ENCODE measurements at places on chromosomes 7 and 10.

- no peak for DNase-seq
These were observed 131.0 kb upstream of the AOAH start for GRCh38 chr7:36855330-36855729.

DNA sequence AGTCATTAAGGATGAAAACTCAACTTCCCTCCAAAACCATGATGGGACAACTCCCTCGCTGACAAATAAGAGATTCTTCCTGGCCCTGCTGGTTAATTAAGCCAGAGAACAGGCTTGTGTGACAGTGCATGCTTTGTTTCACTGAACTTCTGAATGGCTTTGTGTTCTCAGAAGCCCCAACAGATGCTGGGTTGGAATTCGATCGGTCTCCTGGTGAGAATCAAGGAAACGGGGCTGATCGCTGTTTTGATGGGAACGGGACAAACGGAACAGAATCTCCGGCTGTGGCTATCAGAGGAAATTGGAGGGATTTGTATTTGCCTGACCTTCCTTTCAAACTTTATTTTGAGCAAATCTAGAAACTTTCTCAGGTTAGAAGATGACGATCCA, 145.0 kb downstream of the RNF216 start:
- no peak for DNase-seq

DNA sequence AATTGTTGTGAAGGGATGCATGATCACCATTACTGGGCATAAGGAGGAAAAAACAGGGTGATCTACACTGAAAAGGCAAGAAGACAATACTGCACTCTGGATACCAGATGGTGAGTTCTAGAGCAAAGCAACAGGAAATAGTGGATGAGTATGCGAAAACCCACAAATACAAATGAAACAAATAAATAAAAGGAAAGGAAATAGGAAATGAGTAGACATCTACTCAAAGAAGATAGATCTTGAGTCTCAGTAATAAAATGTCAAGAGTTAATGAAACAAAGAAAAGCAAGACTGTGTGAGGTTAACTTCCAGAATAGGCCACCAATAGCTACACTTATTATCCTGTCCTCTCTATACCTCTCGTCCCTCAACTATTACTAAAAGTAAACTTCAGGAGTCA, 11.7 kb downstream of the ORC5 start:
- DNase-seq, result no peak

- no peak for DNase-seq
These were observed 12.7 kb downstream of the RPP30 start for GRCh38 chr10:90884431-90884830.

DNA sequence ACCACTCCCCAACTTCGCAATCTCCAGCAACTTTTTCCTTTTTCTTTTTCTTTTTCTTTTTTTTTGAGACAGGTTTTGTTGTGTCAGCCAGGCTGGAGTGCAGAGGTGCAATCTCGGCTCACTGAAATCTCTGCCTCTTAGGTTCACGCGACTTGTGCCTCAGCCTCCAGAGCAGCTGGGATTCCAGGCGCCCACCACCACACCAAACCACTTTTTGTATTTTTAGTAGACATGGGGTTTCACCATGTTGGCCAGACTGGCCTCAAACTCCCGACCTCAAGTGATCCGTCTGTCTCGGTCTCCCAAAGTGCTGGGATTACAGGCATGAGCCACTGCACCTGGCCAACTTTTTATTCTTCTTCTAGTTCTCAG, 55.0 kb downstream of the KIAA1549 start:
- DNase-seq, result no peak

DNA sequence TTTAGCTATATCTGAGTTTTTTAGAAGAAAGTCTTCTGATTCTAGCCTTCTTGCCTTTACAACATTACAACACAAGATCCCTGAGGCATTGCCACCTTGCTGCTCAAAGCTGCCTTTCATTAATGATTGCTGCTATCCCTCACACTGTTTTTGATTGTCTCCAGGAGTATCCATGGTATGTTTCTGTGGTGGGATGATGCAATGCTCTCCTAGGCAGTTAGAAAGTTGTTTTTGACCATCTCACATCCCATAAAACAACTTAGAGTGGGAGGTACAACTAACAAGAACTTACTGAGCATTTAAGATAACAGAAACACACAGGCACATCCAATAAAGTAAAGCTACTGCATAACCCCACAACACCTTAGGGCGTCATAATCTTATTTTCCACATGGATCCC, 1156.0 kb upstream of the LRRTM3 start:
- DNase-seq, result no peak

DNA sequence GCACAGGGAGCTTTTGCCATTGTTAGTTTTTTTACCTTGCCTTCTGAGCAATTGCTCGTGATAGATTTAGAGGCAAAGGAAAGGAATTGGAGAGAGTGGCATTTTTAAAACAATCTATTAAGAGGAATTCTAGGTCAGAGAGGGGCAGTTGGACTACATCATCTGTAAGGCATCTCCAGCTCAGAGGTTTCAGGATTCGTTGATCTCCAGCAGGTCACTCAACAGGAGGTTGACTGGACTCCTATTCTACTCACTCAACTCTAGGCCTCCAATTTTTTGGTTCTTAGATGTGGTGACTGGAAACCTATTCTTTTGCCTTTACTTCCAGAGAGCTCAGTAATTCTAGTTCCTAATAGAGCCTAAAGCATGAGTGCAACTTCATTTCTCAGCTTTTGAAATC, 42.8 kb downstream of the TBXAS1 start:
- no peak for DNase-seq

- DNase-seq, result no peak
These were observed 367.0 kb upstream of the MGMT start for GRCh38 chr10:129099992-129100391.

DNA sequence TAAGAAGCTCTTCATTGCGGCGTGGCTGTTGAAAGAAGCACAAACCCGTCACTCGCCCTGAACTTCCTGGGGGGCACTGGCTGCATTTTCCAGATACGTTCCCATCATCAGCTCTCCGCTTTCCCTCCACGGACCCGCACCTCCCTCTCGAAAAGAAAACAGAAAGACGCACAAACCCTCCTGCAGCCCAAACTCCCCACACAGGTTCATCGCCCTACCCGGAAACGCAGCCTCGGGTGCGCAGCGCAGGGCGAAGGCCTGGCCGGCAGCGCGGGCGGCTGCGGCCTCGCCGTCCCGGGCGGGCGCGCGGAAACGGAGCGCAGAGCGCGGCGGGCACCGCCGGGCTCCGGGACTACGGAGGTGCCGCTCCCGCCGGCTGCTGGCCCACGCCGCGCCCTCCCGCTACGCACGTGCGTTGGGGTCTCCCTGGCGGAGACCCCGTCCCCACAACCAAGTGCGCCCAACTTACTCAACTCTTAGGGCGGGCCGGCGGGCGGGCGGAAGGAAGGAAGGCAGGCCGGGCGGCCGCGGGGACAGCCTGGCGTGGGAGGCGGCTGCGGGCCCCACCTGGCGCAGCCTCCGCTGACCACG, 822 bp downstream of the ZNF800 start:
- peak; percentile 56 for DNase-seq

DNA sequence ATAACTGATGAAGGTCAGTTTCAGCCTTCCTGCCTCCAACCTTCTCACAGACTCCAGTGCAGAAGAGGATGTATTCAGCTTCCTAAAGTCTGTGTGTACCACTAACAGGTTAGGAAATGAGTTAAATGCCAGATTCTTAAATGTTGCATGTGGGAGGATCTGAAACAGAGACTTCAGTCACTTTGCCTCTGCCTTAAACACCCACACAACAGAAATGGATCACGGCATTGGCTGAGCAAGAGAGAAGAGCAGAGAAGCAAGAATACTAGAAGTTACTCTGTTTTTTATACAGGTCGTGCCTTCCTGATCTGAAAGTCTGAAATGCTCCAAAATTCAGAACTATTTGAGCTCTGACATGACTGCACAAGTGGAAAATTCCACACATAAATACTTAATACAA, 98.9 kb upstream of the ARHGAP21 start:
- peak; percentile 45 for DNase-seq

DNA sequence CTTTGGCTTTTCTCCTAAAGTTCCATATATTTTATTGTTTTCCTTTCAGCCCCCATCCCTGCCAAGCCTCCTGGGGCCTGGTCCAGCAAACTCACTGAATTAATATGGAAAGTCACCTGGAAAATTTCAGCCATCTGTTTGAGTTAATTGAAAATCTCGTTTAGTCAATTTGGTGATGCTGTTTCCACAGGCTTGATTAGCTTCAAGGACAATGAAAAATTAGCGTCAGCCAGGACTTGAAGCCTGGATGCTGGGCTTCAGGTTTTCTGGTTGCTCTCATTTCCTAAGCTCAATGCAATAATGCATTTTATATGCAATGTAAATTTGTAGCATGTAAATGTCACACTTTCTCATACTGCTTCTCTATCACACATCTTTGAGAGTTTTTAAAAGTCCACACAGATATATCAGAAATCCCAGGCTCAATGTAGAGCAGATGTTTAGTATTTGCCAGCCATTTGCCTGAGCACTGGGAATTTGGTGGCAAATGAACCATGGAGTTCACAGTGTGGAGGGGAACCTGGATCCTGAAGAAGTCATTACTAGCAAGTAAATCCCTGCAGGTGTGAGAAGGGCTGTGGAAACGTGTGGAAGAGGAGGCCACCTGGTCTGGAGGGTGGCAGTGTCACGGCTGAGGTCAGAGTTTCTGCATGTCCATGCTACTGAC, 228.5 kb downstream of the PAXIP1 start:
- no peak for DNase-seq

- no peak for DNase-seq
These were observed 283.7 kb upstream of the ZMIZ1 start for GRCh38 chr10:78785066-78785465.

GRCh38 chr7:20647036-20647435, 31.6 kb downstream of the ABCB5 start:
- DNase-seq, result no peak

GRCh38 chr10:83881661-83882060, 257.6 kb upstream of the GHITM start:
- DNase-seq, result no peak

DNA sequence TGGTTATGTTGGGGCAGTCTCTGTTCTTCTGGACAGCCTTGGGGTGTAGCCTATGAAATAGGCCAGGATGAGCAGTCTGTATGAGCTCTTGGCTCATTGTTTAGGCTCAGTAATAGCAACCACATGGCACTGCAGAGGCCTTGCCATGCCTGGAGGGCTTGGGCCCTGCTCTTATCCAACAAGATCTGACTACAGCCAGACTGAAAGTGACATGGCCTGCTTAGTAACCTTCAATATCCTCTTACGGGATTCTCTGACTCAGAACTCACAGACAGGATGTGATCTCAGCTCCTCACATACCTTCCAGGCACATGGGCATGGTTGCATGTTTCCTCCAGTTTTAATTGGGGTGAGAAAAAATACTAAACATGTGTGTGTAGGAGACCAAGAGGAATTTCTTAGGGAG, 289.3 kb downstream of the PTEN start:
- DNase-seq, result peak; percentile 55

DNA sequence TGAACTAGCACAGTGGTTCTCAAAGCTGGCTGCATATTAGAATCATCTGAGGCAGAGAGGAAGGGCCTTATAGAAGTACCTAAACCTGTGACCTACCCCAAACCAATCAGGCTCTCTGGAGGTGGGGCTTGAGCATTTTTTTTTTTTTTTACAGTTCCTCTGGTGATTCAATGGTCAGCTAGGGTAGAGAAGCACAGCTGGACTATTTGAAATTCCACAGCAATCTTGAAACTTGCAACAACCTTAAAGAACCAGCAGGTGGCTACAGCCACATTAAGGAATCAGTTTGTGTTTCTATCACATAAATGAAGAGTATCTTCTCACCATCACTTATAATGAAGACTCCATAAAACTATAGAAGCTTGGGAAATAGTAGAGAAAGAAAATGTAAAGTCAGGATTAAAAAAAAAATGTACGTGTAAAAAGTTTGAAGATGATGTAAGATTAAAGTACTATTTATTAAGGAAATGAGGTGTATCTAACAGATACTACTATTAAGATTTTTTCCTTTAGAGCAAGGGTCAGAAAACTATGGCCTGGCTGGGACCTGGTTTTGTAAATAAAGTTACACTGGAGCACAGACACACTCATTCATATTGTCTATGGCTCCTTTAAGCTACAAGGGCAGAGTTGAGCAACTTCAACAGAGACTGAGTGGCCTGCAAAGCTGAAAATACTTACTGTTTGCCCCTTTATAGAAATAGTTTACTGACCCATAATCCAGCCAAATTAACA, 3.8 kb downstream of the RTKN2 start:
- DNase-seq, result no peak

DNA sequence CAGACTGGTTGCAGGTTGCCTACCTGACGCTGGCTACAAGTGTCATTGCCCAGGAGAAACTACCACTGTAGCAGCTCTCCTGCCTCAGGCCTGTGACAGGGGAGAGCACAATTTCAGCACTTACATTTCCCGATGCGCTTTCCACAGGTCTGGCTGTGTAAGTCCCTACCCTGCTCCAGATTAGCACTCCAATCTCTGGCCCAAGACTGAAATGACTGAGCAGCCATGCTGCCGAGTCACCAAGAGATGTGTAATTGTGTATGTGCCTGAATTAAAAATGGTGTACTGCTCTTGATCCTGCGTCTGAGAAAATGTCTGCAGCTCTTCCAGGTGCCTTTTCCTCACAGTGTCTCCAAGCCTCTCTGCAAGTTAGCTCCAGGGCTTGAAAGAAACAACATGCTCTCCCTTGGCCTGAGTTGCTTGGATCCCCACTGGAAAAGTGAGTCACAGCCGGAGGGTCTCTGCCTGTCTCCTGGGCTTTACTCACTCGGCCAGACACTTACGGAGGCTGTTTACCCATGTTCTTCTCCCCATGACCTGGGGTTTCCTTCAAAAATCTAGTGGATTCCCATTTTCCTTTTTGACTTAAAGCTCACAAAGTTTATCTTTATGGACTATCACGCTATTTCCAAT, 1001.7 kb upstream of the KCND2 start:
- no peak for DNase-seq

GRCh38 chr7:38594949-38595348, 36.2 kb downstream of the AMPH start:
- DNase-seq, result no peak

DNA sequence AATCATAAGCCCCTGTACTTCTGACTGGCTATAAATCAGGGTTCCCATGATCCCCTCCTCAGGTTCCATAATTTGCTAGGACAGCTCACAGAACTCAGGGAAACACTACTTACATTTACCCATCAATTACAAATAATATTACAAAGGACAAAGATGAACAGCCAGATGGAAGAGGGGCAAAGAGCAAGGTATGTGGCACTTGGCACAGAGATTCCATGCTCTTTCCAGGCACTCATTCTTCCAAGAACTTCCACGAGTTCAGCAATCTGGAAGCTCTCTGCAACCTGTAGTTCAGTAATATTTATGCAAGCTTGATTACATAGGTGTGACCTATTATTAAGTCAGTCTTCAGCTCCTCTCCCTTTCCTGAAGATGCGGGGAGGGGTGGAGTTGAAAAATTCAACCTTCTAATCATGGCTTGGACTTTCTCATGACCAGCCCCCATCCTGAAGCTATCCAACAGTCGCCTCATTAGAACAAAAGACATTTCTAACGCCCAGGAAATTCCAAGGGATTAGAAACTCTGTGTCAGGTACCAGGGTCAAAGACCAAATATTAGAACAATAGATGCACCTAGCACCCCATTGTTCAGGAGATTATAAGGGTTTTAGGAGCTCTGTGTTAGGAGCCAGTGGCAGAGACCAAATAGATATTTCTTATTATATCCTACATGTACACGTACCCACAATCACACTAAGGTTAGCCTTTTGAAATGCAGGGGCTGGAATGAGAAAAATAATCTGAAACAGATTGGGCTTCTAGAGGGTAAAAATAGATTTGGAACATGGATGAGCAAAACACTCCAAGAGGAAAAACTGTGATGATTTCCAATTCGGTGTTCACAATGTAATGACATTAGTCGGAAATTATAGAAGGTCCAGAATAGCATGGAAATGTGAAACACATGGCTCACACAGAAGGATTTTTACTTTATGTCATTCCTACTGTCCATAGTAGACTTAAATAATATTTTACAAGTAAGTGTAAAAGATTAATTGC, 7.0 kb downstream of the ANKMY2 start:
- no peak for DNase-seq

GRCh38 chr7:129163875-129164544, 19.5 kb downstream of the TSPAN33 start:
- no peak for DNase-seq
